ENCODE measurements at places on chromosomes 16 and 17. TPM values are rescaled to one million over a fixed set of nuclear protein-coding genes. Genes with fewer than 3 reads are reported as not detected.

The MTMR4 gene
- total RNA-seq = 8.3 TPM

The SEZ6L2 gene
- total RNA-seq = 20.5 TPM

The CD300LG gene
- total RNA-seq = not detected

The PLLP gene
- 1.3 TPM for total RNA-seq

The MYO1D gene
- total RNA-seq = 2.2 TPM

The JPT1 gene
- total RNA-seq = 981 TPM

The C1QTNF1 gene
- total RNA-seq = 36.0 TPM

The HSD17B1 gene
- 1.1 TPM for total RNA-seq

The SNAI3 gene
- not detected for total RNA-seq

The TNFRSF17 gene
- not detected for total RNA-seq

The HOXB7 gene
- 31.1 TPM for total RNA-seq

The GUCY2D gene
- not detected for total RNA-seq

The CCL7 gene
- 0.62 TPM for total RNA-seq

The DBNDD1 gene
- total RNA-seq = 56.9 TPM

The ATP2A3 gene
- 4.6 TPM for total RNA-seq

The KRTAP9-8 gene
- total RNA-seq = not detected

The ST6GALNAC1 gene
- 0.46 TPM for total RNA-seq

The BIRC5 gene
- 101 TPM for total RNA-seq

The KIF18B gene
- total RNA-seq = 40.2 TPM

The LRRC37A2 gene
- 3.4 TPM for total RNA-seq

The LGALS9 gene
- total RNA-seq = 0.91 TPM

The TMEM88 gene
- total RNA-seq = 0.43 TPM

The C1QTNF8 gene
- not detected for total RNA-seq

The CRYM gene
- total RNA-seq = 1.9 TPM

The DLX3 gene
- 0.10 TPM for total RNA-seq

The ALOX12 gene
- total RNA-seq = not detected

The KRTAP16-1 gene
- not detected for total RNA-seq

The C16orf46 gene
- total RNA-seq = 0.88 TPM

The FOXO3B gene
- 3.7 TPM for total RNA-seq

The HLF gene
- 0.42 TPM for total RNA-seq

The GH2 gene
- total RNA-seq = not detected

The ACOX1 gene
- 17.7 TPM for total RNA-seq

The TRIM65 gene
- total RNA-seq = 34.9 TPM

The OR1F1 gene
- 0.38 TPM for total RNA-seq

The CCL16 gene
- not detected for total RNA-seq

The CCDC154 gene
- total RNA-seq = 0.49 TPM

The DLG4 gene
- total RNA-seq = 7.2 TPM

The ABCC6 gene
- total RNA-seq = 1.5 TPM

The KRT39 gene
- not detected for total RNA-seq

The C16orf92 gene
- total RNA-seq = not detected

The SDR42E1 gene
- 1.6 TPM for total RNA-seq

The KRTAP4-6 gene
- total RNA-seq = not detected

The VMO1 gene
- 1.5 TPM for total RNA-seq

The MYCBPAP gene
- 0.57 TPM for total RNA-seq

The KRTAP3-2 gene
- 0.42 TPM for total RNA-seq

The HOXB5 gene
- 2.5 TPM for total RNA-seq

The APOH gene
- total RNA-seq = 3.6 TPM

The ATP2C2 gene
- 0.09 TPM for total RNA-seq

The FOXJ1 gene
- 0.40 TPM for total RNA-seq
